ENCODE measurements at places on chromosomes 2 and 18. TPM values are rescaled to one million over a fixed set of nuclear protein-coding genes. Genes with fewer than 3 reads are reported as not detected.

DNA sequence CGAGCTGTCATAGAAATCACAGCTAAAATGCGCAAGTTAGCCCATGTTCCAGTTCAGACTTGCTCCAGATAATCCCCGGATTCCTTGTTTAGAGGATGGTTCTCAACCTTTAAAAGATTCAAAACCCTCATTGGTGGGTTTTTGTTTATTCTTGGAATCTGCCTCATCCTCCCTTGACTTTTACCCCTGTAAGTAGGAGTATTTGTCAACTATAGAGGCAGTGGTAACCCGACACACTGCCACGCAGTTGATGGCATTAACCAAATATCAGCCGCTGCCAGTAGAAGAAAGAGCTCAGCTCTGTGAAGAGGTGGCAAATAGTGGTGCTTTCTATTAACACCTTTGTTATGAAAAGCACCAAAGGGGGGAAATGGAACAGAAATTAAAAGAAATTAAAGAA lies 40.4 kb upstream of the SELENOI start:
- no peaks in the 10 kb centered on the region for H3K27me3 ChIP-seq
- DNase-seq = no peak
- peaks cover 8% of the 10 kb centered on the region for H3K4me1 ChIP-seq

HADHB gene
- total RNA-seq = 58.3 TPM

DNA sequence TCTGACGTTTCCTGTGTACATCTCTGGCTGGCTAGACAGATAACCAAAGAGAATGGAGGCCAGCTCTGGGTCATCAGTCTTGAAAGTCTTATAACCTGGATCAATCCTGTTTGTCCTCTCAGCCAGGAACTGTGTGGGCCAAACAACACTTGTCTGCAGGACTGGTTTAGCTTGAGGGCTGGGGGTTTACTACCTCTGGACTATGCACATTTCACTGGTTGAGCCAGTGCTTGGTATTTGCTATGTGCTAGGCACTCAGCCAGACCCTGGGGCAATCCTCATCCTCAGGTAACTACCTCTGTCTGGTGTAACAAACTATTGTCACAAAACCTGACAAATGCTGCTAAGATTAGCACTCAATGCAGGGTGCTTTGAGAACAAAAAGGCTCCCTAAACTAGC lies 169.7 kb downstream of the HAUS1 start:
- H3K4me1 ChIP-seq = peaks cover 5% of the 10 kb centered on the region
- H3K36me3 ChIP-seq = no peaks in the 10 kb centered on the region
- H3K4me3 ChIP-seq = no peak overlapping the region

GRCh38 chr2:18643326-18644114 lies 54.2 kb upstream of the NT5C1B start:
- no peaks in the 10 kb centered on the region for H3K36me3 ChIP-seq
- H3K4me1 ChIP-seq = no peaks in the 10 kb centered on the region
- no peak for DNase-seq
- no peak overlapping the region for H3K27ac ChIP-seq
- no peaks in the 10 kb centered on the region for H3K27me3 ChIP-seq
- no peak overlapping the region for H3K4me3 ChIP-seq

- H3K4me1 ChIP-seq = peaks cover 77% of the 10 kb centered on the region
- no peaks in the 10 kb centered on the region for H3K36me3 ChIP-seq
- H3K27me3 ChIP-seq = no peaks in the 10 kb centered on the region
- no peak overlapping the region for H3K4me3 ChIP-seq
- no peak for DNase-seq
- peak overlapping the region; percentile 94 for H3K27ac ChIP-seq
Observed at GRCh38 chr18:57776767-57777166, 26.3 kb downstream of the ATP8B1 start.

MAPRE3 gene
- 15.6 TPM for total RNA-seq

DNA sequence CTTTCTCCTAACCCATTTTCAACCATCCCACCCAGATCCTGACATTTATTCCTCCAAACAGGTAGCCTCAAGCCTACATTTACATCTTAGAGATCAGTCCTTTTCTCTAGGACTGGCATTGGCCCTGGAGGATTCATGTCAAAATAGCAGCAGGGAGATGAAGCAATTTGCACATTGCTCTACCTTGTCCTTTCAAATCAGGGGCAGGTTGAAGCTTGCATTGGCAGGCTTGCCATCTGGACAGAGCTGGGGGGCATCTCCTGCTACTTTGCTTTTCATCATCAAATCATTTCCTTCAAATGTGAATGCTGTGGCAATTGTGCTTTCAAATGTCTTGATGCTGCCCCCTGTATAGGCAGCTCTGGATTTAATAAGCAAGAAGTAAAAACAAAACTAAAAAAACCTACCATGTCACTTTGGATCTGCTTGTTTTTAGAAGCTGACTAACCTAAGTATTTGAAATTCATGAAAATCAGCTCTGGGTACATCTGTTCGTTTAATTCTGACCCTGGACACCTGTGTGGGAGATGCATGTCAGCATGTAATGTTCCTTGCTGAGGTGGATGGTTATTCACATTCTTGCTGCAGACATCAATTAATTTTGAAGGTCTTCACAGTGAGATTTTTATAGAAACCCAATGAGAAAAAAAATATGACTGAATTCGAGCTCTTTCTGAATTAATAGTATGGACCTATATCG lies 47.9 kb downstream of the KIF5C start:
- 0 out of 2 replicates have a peak, but pooled peaks cover 5% of the 10 kb centered on the region for H3K27me3 ChIP-seq
- no peak overlapping the region for H3K4me3 ChIP-seq
- no peaks in the 10 kb centered on the region for H3K36me3 ChIP-seq

GRCh38 chr2:182548031-182548950 lies 121.5 kb upstream of the PDE1A start:
- no peaks in the 10 kb centered on the region for H3K36me3 ChIP-seq
- no peak overlapping the region for H3K4me3 ChIP-seq
- no peak overlapping the region for H3K27ac ChIP-seq
- no peak for DNase-seq

DNA sequence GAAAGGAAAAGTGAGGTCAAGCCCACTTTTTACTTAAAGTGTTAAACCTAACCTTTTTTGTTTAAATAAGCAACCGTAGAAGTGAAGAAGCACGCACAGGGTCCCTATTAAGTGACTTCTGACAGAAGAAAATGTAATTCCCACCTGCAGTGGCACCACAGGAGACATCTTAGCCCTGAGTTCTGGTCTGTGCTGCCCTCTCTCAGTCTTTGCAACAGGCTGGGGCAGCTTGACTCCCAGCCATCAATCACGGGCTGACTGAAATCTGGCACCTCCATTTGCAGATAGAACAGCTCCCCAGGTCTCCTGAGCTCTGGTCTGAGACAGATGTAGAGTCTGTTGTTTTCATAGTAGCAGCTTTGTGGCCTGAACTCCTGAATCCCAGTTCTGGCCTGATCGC lies 170.0 kb downstream of the LTBP1 start:
- no peak overlapping the region for H3K4me3 ChIP-seq
- H3K4me1 ChIP-seq = no peaks in the 10 kb centered on the region
- DNase-seq = no peak
- H3K27ac ChIP-seq = no peak overlapping the region

- H3K4me3 ChIP-seq = no peak overlapping the region
- H3K4me1 ChIP-seq = no peaks in the 10 kb centered on the region
- no peak overlapping the region for H3K27ac ChIP-seq
- no peaks in the 10 kb centered on the region for H3K27me3 ChIP-seq
- peak; percentile 20 for DNase-seq
- peaks cover 38% of the 10 kb centered on the region for H3K36me3 ChIP-seq
Observed at GRCh38 chr2:182952741-182953450, 85.4 kb downstream of the NCKAP1 start.

PECR gene
- total RNA-seq = 23.0 TPM

DNA sequence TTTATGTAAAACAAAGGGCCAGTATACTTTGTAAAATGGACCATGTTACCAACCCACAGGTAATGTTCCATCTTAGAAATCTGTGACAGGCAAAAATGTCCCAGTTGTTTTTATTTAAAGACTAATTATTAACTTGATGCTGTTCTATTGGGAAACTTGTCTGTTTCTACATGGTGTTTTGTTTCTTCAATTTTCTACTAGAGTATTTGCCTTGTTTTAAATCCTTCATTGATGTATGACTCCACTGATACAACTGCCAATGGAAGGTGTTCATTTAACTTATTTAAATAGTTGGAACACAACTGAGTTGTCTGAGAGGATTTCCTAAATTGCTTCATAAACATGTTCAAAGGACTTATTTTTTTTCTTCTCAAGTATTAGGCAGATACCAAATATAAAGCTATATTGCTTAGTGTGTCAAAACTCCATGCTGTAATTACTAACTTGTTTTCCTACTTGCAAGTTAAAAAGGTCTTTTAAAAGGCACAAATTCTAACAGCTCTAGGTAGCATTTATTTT lies 152.0 kb upstream of the XPO1 start:
- DNase-seq = no peak
- H3K4me3 ChIP-seq = no peak overlapping the region
- peaks cover 5% of the 10 kb centered on the region for H3K4me1 ChIP-seq

- DNase-seq = peak; percentile 97
- peak overlapping the region; percentile 0 for H3K4me3 ChIP-seq
- H3K27ac ChIP-seq = peak overlapping the region; percentile 62
- H3K27me3 ChIP-seq = no peaks in the 10 kb centered on the region
- H3K36me3 ChIP-seq = no peaks in the 10 kb centered on the region
- peaks cover 19% of the 10 kb centered on the region for H3K4me1 ChIP-seq
Observed at GRCh38 chr2:181203412-181203811, 223.0 kb downstream of the UBE2E3 start.

TUBA4B gene
- not detected for total RNA-seq

DNA sequence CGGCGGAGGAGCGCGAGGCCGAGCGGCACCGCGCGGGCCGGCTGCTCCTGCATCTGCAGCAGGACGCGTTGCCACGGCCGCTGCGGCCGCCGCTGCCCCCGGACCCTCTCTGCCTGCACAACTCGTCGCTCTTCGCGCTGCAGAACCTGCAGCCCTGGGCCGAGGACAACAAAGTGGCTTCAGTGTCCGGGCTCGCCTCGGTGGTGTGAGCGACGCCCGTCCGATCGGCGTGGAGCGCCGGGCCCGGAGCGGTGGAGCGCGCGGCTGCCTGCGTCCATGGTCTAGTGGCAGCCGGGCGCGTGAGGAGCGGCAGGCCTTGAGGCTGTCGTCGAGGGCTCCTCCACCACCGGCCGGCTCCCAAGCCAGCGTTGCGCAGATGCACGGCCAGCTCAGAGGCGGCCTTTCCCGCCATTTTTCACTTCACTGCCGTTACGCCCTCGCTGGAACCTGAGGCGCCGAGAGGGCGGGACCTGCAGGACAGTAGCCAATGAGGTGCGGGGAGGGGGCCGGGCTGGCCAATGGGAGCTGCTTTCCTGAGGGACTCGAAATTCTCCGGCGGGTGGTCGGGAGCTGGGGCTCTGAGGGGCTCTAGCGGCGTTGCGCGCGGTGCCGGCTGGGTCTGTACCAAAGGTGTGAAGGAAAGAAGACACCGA lies 1.9 kb downstream of the TLX2 start:
- H3K4me1 ChIP-seq = 0 out of 2 replicates have a peak, but pooled peaks cover 3% of the 10 kb centered on the region
- no peaks in the 10 kb centered on the region for H3K36me3 ChIP-seq
- no peak overlapping the region for H3K4me3 ChIP-seq

GRCh38 chr18:45755934-45756333 lies 32.0 kb downstream of the SLC14A1 start:
- H3K27ac ChIP-seq = 0 out of 2 replicates have a peak overlapping the region, but pooled peaks have one; percentile 7
- H3K36me3 ChIP-seq = no peaks in the 10 kb centered on the region
- no peaks in the 10 kb centered on the region for H3K27me3 ChIP-seq
- peaks cover 4% of the 10 kb centered on the region for H3K4me1 ChIP-seq
- DNase-seq = peak; percentile 54
- no peak overlapping the region for H3K4me3 ChIP-seq

CDH2 gene
- total RNA-seq = 39.2 TPM

LRRTM4 gene
- total RNA-seq = not detected

DNA sequence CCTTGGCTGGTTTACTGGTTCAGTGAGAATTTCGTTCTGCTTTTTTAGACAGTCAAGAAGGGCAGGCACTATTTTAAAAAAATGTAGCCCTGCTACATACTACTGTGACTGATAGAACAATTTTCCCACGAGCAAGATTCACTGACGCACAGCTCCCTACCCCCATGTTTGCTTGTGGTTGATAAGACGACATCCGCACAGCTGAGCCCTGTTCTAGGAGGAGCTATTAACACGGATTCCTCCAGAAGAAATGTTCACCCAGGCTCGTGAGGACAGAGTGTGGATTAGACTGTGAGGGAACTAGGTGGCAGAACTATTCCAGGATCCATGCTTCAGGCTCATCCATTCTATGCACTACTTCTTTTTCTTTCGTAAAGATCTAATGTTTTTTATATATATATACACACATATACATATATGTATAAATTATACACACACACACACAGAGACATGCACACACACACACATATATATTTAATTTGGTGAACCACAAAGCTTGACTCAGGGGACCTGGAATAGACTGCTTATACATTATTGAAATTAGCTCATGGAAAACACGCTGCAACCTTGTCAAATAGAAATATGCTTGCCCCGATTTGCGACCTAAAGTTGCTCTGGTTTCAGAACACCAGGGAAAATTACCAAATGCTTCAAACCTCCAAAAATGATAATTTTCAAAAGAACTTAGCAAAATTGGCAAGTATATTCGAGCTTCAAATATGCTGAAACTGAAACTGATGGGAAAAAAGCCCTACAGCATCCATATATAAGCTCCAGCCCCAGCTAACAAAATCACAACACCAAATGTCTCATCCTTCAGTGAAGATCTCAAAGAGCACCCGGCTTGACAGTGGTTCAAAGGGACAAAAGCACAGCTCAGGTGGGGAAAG lies 370.4 kb downstream of the SOCS6 start:
- 0 out of 2 replicates have a peak, but pooled peaks cover 4% of the 10 kb centered on the region for H3K27me3 ChIP-seq
- H3K27ac ChIP-seq = no peak overlapping the region
- no peaks in the 10 kb centered on the region for H3K4me1 ChIP-seq

GRCh38 chr2:68755071-68755470 lies 20.5 kb downstream of the ARHGAP25 start:
- H3K4me1 ChIP-seq = no peaks in the 10 kb centered on the region
- no peak overlapping the region for H3K27ac ChIP-seq
- DNase-seq = no peak
- H3K4me3 ChIP-seq = no peak overlapping the region

GRCh38 chr2:171688129-171688465 lies 828 bp downstream of the DYNC1I2 start:
- DNase-seq = no peak
- H3K4me3 ChIP-seq = peak overlapping the region; percentile 90
- peaks cover 11% of the 10 kb centered on the region for H3K4me1 ChIP-seq
- peak overlapping the region; percentile 80 for H3K27ac ChIP-seq
- peaks cover 4% of the 10 kb centered on the region for H3K27me3 ChIP-seq

DNA sequence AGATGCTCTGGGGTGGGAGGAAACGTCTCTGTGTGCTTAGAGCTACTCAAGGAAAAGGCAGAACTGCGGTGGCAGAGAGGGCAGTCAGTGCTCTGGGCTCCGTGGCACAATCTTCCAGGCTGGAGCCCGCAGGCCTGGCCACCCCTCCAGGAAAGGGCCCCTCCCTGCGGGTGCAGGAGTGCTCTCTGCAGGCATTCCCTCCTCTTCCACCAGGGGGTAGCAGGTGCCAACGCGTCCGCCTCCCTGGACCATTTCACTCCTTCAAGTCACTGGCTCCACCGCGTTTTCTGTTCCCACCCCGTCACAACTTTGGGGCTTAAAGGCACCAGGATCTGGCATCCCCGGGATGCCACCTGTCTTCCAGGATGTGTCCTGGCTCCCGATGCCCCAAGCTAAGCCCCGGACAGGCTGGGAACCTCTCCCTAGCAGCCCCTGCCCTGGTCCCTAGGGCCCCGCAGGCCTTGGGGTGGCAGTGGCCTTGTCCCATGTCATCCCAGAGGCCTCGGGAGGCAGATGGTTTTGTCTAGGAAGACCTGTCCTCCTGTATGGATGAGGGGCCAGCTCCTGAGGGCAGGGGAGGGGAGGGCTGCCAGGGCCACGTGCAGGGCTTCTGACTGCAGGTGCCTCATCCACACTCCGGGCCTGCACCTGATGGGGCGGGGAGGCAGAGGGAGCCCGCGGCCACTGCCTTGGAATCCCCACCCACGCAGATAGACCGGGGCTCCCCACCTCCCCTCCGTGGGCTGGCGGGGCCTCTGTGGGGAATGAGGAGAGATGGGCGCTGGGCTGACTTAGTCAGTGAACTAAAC lies 26.4 kb downstream of the KCNIP3 start:
- no peaks in the 10 kb centered on the region for H3K27me3 ChIP-seq
- H3K4me3 ChIP-seq = no peak overlapping the region
- peak; percentile 87 for DNase-seq
- H3K36me3 ChIP-seq = no peaks in the 10 kb centered on the region

ANKRD30BL gene
- total RNA-seq = not detected

All from PC-3 (cell line).